ENCODE measurements at places on chromosomes 5 and 9.

GRCh38 chr5:90866333-90866732, 307.7 kb downstream of the ADGRV1 start:
- DNase-seq, result no peak

DNA sequence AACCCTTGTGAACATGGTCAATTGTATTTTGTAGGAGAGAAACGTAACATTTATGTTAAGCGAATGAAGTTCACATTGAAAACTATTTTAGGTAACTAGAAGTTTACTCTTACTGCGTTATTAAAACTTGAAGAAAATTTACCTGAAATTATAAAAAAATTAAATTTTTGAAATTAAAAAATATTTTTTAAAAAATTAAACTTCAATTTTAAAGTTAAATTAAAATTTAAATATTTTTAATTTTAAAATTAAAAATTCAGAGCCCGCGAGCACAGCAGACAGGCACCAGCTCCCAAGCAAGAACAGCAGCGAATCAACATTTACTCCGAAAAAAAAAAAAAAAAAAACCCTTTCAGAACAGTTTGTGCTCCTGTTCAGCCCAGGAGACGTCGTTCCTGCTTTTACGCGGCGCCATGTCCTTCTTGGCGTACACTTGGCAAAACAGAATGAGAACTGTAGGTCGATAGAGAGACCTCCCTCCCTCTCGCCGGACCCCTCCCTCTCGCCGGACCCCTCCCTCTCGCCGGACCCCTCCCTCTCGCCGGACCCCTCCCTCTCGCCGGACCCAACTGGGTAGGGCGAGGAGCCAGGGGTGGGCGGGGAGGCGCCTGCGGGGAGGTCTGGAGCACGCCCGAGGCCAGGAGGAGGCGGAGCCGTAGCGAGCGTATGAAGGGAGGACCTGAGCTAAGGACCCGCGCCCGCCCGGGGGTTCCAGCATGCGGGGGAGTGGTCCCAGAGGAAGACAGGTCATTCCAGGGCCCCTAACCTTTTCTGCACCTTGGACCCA, 235.8 kb downstream of the ROR2 start:
- no peak for DNase-seq

- DNase-seq, result no peak
Observed at GRCh38 chr9:108640230-108640629, 215.6 kb downstream of the ACTL7B start.

DNA sequence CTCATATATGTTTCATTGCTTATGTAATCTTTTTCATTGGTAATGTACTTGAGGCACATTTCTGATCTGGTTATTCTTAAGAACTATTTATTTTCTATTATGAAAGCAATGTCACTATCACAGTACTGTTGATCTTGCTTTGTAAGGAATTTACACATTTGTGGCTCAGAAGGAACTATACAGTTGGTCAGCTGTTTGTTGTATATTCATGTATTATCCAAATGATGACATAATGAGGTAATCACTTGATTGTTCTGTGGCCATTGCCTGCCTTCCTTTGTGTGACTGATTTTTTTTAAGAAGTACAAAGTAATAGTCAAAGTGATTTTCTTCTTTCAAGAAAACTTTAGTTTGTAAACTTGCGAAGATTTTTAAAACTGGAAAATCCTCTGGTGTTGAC, 399.9 kb downstream of the TMEM161B start:
- DNase-seq, result no peak

DNA sequence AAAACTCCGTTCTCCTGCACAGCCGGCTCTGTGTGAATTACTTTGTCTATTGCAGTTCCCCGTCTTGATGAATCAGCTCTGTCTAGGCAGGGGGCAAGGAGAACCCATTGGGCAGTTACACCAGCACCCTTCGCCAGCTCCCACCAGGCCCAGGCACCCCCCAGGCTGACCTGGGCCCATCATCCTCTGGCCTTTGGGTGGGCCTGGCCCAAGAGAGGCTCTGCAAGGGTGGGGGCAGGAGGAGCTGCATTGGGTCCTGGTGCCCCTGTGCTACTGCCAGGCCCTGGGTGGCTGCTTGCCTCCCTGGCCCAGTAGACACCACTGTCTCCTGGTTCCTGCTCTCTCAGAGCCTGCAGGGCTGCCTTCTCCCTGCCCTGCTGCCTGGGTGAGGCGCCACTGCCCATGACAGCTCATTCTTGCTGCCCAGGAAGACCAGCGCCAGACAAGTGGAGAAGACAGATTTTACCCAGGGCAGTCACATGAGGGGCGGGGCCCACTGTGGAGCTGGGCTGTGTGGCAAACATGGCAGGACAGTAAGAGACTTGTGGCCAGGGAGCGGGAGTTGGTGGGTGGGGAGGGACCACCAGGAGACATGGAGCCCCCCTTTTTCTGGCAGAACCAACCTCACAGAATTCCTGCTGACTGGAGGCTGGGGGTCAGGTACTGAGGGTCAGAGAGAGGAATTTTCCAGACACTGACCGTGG, 67.2 kb downstream of the MRPL36 start:
- no peak for DNase-seq

- DNase-seq, result no peak
Observed at GRCh38 chr5:81506900-81507588, 113.1 kb upstream of the ACOT12 start.

- no peak for DNase-seq
Observed at GRCh38 chr5:14744296-14745187, 80.0 kb downstream of the OTULIN start.

Measured in activated T-helper 1 cell treated with Interleukin-2 at 50 U/mL for 16 hours (primary cell).